T-helper 22 cell (primary cell): ENCODE measurements at places on chromosomes 5 and 9.
A peak's percentile ranks its signal among the peaks of the same experiment; 100 is the strongest.

GRCh38 chr9:109436071-109436470 lies 62.0 kb downstream of the PTPN3 start:
- DNase-seq, result no peak

DNA sequence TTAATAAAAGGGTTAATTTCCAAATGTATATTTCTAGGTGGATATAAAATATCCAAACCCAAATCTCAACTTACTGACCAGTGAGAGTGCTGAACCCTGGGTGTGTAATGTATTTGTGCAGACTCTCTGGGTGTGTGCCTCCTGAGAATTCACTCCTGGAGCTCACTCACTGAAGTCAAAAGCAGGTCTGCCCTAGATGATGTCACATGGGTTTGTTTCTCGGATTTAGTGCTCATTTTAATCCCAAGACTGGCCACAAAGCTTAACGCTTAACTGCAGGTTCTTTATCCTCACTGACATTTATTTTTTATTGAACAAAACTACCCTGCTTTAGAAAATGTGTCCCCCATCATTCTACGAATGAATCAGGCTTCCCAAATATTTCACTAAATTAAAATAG lies 179.4 kb downstream of the PPP2R2B start:
- DNase-seq, result no peak

GRCh38 chr9:7216004-7216841 lies 458.4 kb downstream of the KDM4C start:
- no peak for DNase-seq

DNA sequence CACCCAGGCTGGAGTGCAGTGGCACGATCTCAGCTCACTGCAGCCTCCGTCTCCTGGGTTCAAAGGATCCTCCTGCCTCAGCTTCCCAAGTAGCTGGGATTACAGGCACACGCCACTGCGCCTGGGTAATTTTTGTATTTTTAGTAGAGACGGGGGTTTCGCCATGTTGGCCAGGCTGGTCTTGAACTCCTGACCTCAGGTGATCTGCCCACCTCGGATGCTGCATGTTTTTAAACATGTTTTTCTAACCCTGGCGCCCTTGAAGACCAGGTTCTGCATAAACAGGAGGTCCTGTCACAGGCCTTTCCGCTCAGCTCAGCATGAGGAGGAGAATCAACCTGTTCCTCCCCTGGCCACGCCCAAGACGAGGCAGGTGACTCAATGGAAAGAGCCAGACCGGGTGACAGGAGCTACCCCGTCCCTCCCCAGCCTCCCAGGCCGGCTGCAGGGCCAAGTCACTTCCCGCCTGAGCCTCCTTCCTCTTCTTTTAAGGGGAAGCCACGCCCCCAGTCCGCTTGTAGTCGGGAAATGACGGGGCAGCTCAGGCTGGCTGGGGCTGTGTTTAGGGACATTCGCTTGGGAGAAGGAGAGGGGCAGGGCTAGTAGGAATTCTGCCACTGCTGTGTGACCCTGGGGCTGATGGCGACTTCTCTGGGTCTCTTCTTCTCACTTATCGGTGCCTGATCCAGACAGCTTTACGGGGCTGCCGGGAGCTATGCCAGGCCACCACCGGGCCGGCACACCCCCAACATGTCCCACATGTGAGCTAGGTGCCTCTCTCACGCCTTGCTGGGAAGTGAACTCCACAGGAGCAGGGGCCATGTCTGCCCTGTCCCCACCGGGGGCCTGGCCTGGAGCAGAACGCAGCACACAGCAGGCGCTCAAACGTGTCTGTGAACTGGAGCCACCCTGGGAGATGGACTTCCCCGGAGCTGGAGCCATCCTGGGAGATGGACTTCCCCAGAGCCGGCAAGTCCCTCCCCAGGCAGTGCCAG lies 6.1 kb downstream of the NOTCH1 start:
- DNase-seq, result peak; percentile 89

GRCh38 chr5:66171349-66172344 lies 27.5 kb downstream of the SREK1 start:
- peak; percentile 39 for DNase-seq

GRCh38 chr5:171673328-171673727 lies 112.3 kb upstream of the SMIM23 start:
- DNase-seq, result no peak

GRCh38 chr5:41156739-41157138 lies 56.6 kb downstream of the C6 start:
- DNase-seq, result no peak

- DNase-seq, result no peak
Observed at GRCh38 chr5:131288328-131288727, 24.5 kb downstream of the CDC42SE2 start.
